Bronchial epithelial cell (primary cell): ENCODE measurements at places on chromosomes 13 and 19. TPM values are rescaled to one million over a fixed set of nuclear protein-coding genes. Genes with fewer than 3 reads are reported as not detected.

MTUS2 gene
- not detected in 2 replicates for total RNA-seq

ELOF1 gene
- total RNA-seq, result 20.3 and 30.7 TPM in 2 replicates

MYBPC2 gene
- not detected in 2 replicates for total RNA-seq

PSG7 gene
- not detected in 2 replicates for total RNA-seq

CYP4F8 gene
- total RNA-seq, result not detected in 2 replicates

ZNF525 gene
- total RNA-seq, result 12.6 and 14.0 TPM in 2 replicates

ZNF738 gene
- total RNA-seq, result 1.8 and 2.3 TPM in 2 replicates

GPR18 gene
- total RNA-seq, result not detected in 2 replicates

CKM gene
- under 0.01 TPM in 1 of 2 replicates, not detected in the other for total RNA-seq

DCLK1 gene
- under 0.01 and 0.13 TPM in 2 replicates for total RNA-seq

YJEFN3 gene
- 0.38 and 0.79 TPM in 2 replicates for total RNA-seq

SSC5D gene
- total RNA-seq, result under 0.01 and 0.26 TPM in 2 replicates

KMT5C gene
- total RNA-seq, result 5.3 and 9.0 TPM in 2 replicates

STK11 gene
- total RNA-seq, result 110 and 117 TPM in 2 replicates

KL gene
- not detected in 2 replicates for total RNA-seq

OSCAR gene
- total RNA-seq, result 0.64 and 0.79 TPM in 2 replicates

KLK1 gene
- total RNA-seq, result not detected in 2 replicates

LILRB5 gene
- total RNA-seq, result not detected in 2 replicates

BCAM gene
- 16.6 and 35.8 TPM in 2 replicates for total RNA-seq

KCNC3 gene
- 0.13 TPM in 1 of 2 replicates, not detected in the other for total RNA-seq

PIAS4 gene
- total RNA-seq, result 10.0 and 24.2 TPM in 2 replicates

CRTC1 gene
- total RNA-seq, result 0.79 and 1.3 TPM in 2 replicates

MAST1 gene
- total RNA-seq, result 0.26 and 0.38 TPM in 2 replicates

ZNF682 gene
- 2.9 and 4.9 TPM in 2 replicates for total RNA-seq

SPRED3 gene
- 0.13 and 0.26 TPM in 2 replicates for total RNA-seq

DDA1 gene
- total RNA-seq, result 9.0 and 21.1 TPM in 2 replicates

HAUS8 gene
- total RNA-seq, result 1.3 and 1.7 TPM in 2 replicates

GJB2 gene
- 192 and 432 TPM in 2 replicates for total RNA-seq

C5AR1 gene
- total RNA-seq, result under 0.01 and 1.0 TPM in 2 replicates

MAP2K2 gene
- 116 and 178 TPM in 2 replicates for total RNA-seq

LPAR6 gene
- 5.8 and 24.5 TPM in 2 replicates for total RNA-seq

IGFL3 gene
- total RNA-seq, result not detected in 2 replicates

ZNF541 gene
- total RNA-seq, result not detected in 2 replicates

DPRX gene
- not detected in 2 replicates for total RNA-seq

CERS1 gene
- total RNA-seq, result 0.13 and 0.26 TPM in 2 replicates

FCAR gene
- total RNA-seq, result not detected in 2 replicates

TUBA3C gene
- not detected in 2 replicates for total RNA-seq

LMTK3 gene
- 1.3 and 1.8 TPM in 2 replicates for total RNA-seq

VWA8 gene
- 17.1 and 18.9 TPM in 2 replicates for total RNA-seq

NLRP9 gene
- total RNA-seq, result not detected in 2 replicates

RAB11B gene
- 21.1 and 50.4 TPM in 2 replicates for total RNA-seq

KCNN4 gene
- total RNA-seq, result 0.26 and 9.7 TPM in 2 replicates

MATK gene
- not detected in 2 replicates for total RNA-seq

FGF22 gene
- not detected in 2 replicates for total RNA-seq

ZNF772 gene
- total RNA-seq, result 11.8 and 24.3 TPM in 2 replicates
